Endothelial cell (in vitro differentiated cells): ENCODE measurements at places on chromosomes 12 and 14.

- DNase-seq: no peak
Observed at GRCh38 chr14:87008965-87009364, 984.0 kb downstream of the GALC start.

GRCh38 chr14:103897075-103897947 lies 30.9 kb upstream of the TDRD9 start:
- no peak for DNase-seq

GRCh38 chr12:101935890-101936746 lies 58.7 kb downstream of the DRAM1 start:
- no peak for DNase-seq

DNA sequence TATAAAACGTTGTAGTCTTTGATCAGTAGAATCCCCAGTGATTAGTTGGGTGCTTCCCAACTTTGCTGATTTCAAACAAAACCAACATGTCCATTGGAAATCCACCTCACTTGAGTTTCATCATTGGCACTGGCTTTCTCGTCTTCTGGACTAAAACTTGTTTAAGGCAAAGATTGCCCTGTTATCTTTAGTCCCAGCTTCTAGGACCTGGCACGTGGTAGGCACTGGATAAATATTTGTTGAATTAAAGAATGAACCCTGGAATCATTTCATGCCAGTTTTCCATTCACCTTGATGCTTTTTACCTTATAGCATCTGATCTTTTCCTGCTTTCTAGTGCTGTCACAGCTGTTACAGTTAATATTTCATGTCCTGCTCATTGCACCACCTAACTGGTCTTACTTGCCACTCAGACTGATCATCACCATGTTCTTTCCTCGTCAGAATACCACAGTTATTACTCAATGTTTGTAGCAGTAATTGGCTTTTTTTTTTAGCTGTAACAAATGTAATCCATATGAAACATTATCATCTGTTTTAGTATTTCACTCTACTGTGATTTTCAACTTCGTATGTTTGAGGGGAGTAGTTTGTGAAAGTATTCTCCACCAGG lies 7.3 kb upstream of the C12orf50 start:
- DNase-seq: no peak

DNA sequence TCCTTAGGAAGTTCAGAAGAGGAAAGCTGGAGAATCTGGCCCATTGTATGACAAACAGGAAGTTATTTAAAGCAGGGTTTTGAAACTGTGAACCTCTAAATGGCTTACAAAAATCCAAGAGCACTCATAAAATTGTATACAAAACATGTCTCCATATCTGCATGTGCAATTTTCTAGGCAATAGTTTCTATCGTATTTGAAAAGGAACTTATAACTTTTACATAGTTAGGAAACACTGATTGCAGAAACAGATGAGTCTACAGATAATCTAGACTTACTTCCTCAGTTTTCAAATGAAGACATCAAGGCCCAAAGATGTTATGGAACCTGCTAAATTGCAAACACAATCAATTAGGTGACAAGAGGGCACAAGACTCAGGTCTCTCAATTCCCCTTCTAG lies 53.3 kb upstream of the ETV6 start:
- DNase-seq: no peak

- DNase-seq: no peak
Observed at GRCh38 chr12:91651728-91652127, 469.1 kb upstream of the DCN start.

DNA sequence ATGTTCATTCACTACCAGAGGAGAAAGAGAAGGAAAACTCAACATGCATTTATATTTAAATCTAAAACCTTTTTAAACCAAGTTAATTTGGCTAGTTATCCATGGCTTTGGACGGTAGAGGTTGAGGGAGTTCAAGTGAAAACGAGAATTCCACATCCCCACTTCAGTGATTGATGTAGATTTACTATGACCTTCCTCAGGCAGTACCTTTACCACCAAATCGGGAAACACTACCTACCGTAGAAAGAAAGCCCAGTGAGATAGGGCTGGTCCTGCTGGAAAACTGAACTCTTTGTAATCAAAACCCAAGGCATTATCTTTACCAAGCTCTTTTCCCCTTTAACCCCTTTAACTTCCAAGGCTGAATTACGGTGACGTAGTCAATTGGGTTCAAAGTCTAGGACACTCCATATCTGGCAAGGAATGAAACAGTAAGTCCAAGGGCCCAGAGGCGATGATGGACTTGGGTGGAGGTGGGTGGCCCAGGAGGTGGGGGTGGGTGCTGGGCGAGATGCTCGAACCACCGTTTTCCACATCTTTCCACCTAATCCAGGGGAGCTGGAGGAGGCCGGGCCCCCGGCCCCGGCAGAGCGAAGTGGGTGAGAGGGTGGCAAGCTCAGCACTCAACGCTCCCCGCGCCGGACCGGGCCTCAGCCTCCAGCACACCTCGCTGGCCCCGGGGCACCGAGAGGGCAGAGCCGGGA lies 618 bp downstream of the SEC23A start:
- no peak for DNase-seq

GRCh38 chr12:226401-226800 lies 12.4 kb upstream of the SLC6A12 start:
- no peak for DNase-seq

- no peak for DNase-seq
Observed at GRCh38 chr14:95025218-95025617, 132.1 kb downstream of the DICER1 start.
